Left renal pelvis (tissue), 4 donors: ENCODE measurements at places on chromosomes 16 and 17.

GRCh38 chr17:48610282-48611211 lies at the start of gene HOXB7:
Gene HOXB7, minus strand, starts transcription at chr17:48611017. Its CDS starts 99 bp downstream, at chr17:48610918.
- no peak for DNase-seq

DNA sequence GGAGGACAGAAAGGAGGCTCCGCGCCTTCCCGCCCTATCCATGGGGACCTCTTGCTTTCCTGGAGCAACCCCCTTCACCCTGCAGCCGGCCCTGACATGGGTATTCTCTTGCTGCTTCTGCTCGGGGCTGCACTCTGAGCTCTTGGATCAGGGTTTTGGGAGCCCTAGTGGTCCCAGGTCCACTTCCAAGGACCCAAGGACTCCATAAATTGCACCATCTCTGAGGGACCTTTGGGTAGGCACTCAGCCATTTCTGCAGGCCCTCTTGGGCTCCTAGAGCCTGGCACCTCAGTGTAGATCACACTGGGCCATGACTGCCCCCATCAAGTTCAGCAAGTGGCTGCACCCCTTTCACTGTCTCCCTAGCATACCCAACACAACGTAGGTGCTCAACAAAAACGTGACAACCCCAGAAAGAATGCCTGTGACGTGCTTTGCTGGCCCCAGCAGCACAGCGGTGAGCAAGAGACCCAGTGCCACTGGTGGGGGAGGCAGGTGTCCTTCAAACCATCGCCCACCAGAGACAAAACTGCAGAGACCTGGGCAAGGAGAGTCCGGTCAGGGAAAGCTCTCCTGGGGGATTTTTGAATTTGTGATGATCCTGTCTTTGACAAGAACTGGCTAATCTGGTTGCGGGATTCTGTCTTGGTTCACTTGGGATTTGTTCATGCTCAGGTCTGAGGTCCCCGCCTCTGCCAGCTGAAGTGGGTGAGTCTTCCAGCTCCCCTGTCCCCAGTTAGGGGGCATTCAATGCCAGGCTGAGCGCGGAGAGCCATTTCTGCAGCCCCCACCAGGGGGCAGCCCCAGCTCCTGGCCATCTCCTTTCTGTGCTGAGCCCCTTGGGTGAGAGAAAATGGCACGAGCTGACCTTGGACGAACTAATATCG lies 2.5 kb upstream of the RAB11FIP4 start:
- DNase-seq, result no peak

DNA sequence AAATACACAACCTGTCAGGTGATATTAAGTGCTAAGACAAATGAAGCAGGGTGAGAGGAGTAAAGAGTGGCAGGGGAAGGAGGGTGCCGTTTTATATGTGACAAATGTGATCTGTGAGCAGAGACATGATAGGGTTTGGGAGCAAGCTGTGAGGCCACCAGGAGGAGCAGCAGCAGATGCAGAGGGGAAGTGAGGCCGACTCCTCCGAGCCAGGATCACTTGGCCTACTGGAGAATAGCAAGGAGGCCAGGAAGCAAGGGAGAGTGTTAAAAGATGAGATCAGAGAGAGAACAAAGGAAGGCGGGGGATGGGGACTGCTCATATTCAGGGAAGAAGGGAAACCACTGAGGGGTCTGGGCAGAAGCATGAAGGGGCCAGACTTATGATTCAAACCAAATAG lies 129.4 kb downstream of the TANGO6 start:
- no peak for DNase-seq

DNA sequence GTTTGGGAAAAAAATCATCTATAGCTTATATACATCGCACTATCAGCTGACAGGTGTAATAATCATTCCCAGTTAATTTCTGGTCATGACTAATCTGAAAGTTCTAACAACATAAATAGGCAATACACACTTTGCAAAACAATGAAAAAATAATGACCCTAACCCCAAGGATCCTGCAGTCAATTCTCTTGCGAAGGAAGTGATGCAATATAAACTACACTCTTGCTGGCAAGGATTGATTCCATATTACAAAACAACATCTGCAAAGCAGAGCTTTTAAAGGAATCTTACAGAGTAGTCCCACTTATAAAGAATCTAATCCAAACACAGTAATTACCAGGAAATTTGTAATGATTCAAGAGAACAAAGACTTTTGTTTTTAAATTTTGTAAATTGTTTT lies 73.4 kb downstream of the MYO1D start:
- DNase-seq, result no peak

DNA sequence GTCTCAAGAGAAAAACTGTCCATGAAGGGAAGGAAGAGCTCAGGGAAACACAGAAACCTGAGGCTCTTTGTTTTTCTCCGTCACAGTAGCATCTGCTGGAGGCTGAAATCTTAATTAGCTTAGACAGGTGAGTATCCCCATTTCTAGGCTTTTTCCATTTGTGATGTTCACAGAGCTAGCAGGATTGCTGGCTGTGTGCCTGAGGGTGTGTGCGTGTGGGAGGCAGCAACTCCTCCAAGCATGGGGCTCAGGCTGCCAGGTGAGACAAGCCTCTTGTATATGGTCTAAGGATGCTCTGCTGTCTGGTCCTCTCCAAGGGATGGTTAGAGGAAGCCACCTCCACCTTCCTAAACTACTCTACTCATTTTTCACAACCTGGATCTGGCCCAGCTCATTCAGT lies 569.9 kb downstream of the HS3ST4 start:
- DNase-seq, result no peak

- no peak for DNase-seq
These were observed 684 bp downstream of the YPEL2 start for GRCh38 chr17:59331929-59332748.

DNA sequence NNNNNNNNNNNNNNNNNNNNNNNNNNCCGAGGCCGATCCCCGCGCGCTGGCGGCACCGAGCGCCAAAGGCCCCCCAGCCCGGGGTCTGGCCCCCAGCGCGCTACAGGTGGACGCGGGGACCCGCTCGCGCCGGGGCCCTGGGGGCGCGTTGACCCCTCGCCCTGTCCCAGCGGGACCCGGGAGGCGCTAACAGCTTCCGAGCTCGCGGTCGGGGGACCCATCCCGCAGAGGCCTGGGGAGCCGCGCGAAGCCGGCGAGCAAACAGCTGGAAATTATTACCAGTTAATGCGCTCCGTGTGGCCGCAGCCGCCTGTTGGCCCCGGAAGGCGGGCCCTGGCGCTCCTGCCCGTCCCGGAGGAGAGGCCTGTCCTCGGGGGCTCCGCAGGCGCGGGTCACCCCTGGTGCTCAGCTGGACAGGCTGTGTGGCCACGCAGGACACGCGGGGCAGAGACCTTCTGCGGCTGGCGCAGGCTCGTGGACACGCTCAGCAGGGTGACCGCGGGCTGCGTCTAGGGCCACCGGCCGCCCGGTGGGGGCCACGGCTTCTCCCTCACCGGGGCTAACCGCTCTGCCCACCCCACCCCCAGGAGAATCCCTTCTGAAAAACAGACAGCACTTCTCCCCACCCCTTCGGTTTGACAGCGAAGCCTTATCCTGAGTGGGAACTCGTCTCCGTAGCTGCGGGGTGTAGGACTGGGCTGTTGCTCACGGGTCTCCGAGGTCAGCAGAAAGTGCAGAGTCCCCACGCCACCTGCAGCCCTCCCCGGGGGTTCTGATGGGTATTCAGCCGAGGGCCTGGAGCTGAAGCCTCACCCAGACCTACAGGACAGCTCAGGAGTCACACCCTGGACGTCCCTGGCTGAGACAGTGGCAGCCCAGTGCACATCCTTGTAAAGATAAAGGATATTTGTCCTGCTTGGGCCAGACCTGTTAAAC lies 138.7 kb upstream of the RPH3AL start:
- DNase-seq, result peak; percentile 58
